ENCODE measurements at places on chromosomes 3 and 15.

- DNase-seq = no peak
These were observed 244.4 kb downstream of the UACA start for GRCh38 chr15:70519004-70519365.

DNA sequence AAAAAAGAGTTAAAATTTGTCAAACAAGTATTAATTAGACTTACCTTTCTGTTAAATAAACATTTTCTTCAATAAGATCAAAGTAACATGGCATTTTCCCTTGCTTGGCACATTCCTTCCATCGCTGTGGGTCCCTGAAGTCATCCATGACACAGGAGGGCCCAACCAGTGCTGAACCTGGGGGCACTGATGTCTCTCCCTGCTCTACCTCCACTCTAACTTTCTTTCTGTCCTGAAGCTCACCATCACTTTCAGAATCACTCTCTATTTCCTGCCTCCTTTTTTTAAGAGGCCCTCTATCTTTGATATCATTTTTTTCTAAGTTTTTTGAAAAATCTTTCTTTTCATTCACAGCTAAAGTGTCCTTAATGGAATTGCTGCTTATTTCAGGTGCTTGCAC lies 43.8 kb downstream of the SETD2 start:
- no peak for DNase-seq

- DNase-seq = no peak
These were observed 18.9 kb upstream of the TGM5 start for GRCh38 chr15:43285609-43286037.

- DNase-seq = no peak
These were observed 42.6 kb downstream of the POLG start for GRCh38 chr15:89291934-89292438.

GRCh38 chr3:32229565-32229964 lies 8.9 kb upstream of the CMTM8 start:
- no peak for DNase-seq

GRCh38 chr3:27752926-27753325 lies 30.8 kb upstream of the EOMES start:
- DNase-seq = no peak

- no peak for DNase-seq
These were observed 69.5 kb upstream of the SUCLG2 start for GRCh38 chr3:67723863-67724262.

DNA sequence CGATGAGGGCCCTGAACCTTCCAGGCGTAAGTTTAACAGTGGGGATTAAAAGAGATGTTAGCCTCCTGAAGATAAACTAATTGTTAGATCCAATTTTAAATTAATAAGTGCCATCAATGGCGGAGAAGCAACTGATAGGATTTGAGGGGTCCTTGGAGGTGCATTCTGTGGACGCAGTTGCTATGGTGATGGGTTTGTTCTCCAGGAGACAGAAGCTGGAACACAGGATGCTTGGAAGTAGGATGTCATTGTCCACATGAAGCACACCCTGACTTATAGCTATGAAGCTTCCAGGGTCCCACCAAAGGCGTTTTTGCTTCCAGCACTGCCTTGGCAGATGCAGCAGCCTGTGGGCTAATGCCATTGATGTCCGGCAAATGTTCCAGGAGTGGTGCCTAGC lies 331.0 kb upstream of the IL12A start:
- DNase-seq = no peak

DNA sequence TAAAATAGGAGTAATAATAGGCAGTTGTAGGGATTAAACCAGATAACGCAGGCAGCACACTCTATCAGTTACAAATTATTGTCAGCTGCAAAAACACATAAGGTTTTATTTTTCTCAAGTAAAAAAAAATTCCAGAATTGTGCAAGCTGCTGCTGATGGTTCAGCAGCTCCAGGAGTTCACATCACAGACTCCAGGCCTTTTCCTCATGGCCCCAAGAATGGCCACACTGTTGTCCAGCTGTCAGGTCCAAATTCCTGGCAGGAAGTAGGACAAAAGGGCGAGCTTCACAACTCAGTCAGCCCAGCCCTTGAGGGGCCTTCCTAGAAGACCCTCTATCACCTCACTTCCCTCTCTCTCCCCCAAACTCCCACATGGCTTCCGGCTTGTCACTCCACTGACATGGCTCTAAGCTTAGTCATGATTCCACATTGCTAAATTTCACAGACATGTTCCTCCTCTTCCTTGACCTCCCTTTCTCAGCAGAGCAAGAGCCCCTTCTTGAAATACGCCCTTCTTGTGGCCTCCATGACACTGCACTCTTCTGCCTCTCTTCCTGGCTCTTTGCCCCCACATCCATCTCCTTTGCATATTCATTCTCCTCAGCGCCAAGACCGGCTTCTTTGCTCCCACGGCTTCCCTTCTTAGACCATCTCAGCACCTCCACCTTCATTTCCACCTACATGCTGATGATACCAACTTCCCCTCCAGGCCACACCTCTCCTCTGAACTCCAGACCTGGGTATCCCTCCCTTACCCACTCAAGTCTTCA lies 27.4 kb upstream of the FAM174B start:
- peak; percentile 34 for DNase-seq

- no peak for DNase-seq
These were observed 39.0 kb downstream of the CYFIP1 start for GRCh38 chr15:22941179-22941578.
